ENCODE measurements at places on chromosomes 6 and 20. TPM values are rescaled to one million over a fixed set of nuclear protein-coding genes. Genes with fewer than 3 reads are reported as not detected.

DNA sequence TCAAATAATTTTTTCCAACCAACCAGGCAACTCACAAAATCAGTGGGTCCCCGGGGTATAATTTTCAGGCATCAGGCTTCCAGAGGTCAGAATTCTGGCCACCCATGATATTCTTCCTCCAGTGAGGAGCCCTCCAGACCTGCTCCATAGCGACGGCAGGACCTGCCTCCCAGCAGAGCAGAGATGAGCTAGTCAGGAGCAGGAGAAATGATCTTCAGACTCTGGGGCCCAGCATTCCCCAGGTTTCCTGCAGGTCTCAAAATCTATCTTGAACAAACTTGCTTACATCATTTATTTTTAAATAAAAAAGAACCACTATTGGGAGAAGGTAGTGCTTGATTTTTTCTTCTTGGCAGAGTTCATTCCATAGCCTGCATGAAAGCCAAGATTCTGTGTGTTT is 44.7 kb downstream of the FAM50B start:
- no peak for ATAC-seq

GRCh38 chr20:10679269-10679668 is 5.5 kb upstream of the JAG1 start:
- ATAC-seq = no peak

DNA sequence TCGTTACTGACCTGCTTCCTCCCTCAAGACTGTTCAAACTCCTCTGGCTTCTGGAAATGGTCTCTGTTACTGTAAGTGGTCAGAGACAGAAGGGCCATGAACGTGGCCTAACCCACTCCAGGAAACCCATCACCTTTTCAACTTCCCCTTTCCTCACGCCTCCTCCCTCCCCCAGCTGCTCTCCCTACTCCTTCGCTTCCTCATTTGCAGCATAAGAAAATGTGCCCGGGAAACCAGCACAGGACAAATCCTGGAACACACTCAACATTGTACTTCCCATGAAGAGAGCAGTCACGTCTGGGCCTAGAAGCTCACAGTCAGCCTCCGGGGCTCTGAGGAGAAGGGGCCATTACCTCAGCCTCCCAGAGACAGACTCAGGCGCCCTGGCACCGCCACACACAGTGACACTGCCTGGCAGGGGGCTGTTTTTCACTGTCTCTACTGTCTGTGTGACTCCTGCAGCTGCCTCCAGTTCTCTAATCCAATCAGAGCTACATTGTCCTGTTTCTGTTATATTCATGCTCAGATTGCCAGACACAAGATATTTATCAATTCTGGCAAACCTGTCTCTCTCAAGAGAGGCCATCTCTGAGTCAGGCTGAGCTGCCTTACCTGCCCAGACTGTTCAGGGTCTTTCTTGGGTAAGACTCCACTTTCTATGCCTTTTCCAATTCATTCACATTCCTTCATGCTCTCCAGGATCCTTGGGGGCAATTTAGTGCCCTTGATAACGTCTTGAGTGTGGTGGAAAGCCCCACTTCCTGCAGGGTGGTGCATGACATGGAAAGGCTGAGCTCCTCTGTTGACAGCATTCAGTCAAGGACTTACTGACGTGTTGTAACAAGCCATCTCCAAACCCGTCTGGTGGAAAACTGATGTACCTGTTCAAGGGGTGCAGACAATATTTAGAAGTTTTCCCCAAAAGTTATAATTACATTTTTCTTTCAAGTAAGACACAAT is 242.2 kb downstream of the HIVEP2 start:
- no peak for ATAC-seq

- ATAC-seq = no peak
Observed at GRCh38 chr6:126175251-126175650, 164.7 kb upstream of the CENPW start.

DLL1 gene
- total RNA-seq = 85.0 TPM

Measured in motor neuron (in vitro differentiated cells).